Central memory CD4-positive, alpha-beta T cell (primary cell): ENCODE measurements at places on chromosomes 1 and 21.

DNA sequence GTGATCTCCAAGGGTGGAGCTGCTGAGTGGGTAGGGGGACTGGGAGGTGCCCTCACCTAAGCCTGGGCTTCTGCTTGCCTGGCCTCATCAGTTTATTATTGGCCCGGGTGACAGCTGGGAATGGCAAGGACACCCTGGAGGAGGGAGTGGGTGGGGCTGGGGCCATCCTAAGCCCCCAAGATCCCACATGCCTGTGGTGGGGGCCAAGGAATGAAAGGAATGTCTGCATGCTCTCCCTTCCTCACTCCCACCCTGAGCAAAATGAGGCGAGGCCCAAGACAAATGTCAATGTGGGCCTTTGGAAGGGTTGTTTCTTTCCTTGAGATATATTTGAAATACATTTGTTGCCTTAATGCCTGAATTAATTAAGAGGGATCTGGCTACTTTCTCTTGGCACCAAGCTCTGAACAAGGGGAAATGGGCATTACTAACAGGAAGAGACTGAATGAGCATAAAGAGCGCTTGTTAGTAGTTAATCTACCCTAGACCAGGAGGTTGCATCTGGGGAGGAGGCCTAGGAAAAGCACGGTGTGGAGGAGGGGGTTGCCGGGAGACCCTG lies 19.7 kb upstream of the CHI3L1 start:
- DNase-seq, result no peak

DNA sequence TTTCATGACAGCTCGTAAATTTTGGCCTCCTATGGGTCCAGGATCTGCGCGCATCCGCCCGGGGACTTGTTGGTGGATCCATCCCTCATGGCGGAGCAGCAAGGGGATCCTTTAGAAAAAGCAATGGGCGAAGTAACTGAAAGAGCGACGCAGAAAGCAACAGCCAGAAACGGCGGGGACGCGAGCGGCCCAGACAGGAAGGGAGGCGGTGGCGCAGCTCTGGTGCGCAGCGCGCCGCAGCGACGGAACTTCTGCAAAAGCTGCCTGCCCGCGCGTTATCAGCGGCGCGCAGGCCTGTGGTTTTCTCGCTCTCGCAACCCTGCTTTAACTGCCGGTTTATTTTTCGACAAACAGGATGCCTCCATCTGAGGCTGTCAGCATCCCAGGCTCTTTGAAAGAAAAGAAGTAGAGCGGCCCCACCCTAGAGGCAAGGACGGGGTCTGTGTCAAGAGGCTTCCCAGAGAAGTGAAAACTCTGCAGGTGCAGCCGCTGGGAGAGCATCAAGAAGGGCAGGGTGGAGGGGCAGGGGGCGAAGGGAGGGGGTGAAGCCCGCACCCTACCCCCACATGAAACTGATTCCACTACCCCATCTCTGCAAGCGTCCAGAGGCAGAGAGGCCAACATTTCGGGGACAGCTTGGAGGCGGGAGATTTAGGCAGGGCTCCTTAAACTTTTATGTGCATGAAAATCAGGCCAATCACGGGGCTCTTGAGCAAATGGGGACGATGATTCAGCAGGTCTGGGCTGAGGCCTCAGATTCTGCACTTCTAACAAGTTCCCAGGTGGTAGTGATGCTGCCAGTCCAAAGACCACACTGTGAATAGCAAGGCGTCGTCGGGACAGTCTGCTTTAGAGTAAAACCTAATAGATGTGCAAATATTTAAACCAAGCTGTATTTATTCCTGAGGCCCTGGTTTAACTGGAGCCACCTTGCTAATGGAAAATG lies 22.2 kb downstream of the RUNX1 start:
- DNase-seq, result peak; percentile 92

GRCh38 chr1:199161766-199162303 lies 523.0 kb downstream of the PTPRC start:
- no peak for DNase-seq

DNA sequence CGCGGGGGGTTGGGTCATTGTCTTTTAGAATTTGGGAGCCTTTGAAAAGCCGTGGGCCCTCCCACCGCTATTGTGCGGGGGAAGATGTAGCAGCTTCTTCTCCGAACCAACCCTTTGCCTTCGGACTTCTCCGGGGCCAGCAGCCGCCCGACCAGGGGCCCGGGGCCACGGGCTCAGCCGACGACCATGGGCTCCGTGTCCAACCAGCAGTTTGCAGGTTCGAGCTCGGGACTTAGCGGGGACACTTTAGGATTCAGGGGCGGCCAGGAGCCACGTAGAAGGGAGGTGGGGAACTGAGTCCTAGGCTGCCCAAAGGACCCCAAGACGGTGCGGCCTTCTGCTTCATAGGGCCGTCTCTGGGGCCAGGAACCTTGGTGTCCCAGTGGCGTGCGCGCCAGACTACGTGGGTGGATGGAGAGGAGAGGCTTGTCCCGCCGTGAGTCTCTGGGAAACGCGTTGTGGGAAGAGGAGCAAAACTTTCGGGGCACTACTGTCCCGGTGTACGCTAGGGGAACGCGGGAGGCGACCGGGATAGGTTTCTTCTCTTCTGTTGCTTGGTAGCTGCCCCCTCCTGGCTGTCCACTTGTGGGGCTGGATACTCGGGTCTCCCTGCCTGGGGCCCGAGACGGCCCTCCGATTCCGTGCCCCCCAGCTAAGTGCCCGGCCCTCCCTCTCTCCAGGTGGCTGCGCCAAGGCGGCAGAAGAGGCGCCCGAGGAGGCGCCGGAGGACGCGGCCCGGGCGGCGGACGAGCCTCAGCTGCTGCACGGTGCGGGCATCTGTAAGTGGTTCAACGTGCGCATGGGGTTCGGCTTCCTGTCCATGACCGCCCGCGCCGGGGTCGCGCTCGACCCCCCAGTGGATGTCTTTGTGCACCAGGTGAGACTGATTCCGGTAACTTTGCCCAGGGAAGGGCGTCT lies at the start of gene LIN28A:
TSS of gene LIN28A (plus strand) at position 112 of the 918 bp plus-strand sequence. CDS start at position 187, 75 bp downstream.
- DNase-seq, result no peak

- DNase-seq, result no peak
Measured at GRCh38 chr1:171488190-171488929, 3.0 kb downstream of the PRRC2C start.

DNA sequence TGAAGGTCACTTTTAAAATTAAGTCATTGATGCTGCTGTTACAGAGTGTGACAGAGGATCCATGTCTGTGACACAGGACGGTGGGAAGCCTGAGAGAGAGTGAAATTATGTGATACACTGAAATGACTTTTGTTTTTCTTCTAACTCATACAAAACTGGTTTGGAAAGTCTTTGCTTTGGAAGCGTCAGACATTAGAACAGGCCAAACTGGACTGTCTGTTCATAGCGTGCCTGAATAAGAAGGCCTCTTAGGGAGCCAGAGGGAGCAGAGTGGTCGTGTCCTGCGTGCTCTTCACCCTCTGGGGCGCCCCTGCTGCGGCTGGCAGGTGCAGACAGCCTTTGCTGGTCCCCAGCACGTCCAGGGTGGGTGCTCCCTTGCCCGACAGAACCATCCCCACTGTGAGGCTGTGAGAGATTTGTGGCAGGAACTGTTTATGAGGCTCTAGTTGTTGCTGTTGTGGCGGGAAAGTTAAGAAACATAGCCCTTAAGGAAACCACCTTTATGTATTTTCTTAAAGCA lies 19.7 kb upstream of the PGD start:
- no peak for DNase-seq

DNA sequence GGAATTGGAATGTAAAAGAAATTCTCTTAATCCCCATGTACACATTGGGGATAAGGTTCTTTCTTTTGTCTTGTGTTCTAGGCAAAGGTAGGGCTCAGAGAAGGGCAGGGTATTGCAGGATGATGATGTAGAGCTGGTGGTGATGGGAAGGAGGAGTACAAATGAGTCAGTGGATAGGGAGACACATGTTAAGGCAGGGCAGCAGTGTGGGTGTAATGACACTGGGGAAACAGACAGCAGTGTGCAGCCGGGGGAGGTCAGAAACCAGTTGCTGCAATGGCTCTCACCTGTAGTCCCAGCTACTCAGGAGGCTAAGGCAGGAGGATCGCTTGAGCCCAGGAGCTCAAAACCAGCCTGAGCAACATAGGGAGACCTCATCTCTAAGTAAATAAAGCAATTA lies 5.1 kb downstream of the NLRP3 start:
- no peak for DNase-seq

GRCh38 chr1:66503841-66504470 lies 30.0 kb upstream of the SGIP1 start:
- peak; percentile 0 for DNase-seq

DNA sequence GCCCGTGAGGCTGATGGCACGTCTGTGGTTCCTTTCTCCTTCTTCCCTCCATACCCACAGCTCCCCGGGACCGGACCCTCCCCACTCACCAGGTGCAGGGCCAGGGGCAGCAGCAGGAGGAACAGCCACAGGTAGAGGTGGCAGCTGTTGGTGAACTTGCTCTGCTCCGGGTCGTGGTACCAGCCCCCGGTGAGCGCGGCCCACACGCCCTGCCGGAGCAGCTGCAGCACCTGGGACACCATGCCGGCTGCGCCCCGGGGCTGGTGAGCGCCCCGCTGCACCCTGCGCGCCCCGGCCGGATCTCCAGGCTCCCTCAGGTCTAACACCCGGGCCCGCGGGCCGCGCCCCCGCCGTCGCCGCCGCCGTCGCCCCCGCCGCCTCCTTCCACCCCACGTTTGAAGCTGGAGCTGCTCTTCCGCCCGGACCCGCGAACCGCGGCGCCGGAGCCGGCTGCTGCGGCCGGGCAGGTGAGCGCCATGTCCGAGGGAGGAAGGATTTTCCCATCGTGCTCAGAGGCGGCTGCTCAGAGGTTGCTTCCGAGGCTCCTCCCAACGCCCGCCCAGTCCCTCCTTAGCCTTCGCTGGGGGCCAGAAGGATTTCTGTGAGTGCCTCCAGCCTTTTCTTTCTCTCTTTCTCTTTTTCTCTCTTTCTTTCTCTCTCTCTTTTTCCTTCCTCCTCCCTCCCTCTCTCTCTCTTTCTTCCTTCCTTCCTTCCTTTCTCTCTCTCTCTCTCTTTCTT lies at the start of gene PCNX2:
TSS of gene PCNX2 (minus strand) at position 489 of the 738 bp plus-strand sequence. CDS start at position 242, 247 bp downstream.
- DNase-seq, result peak; percentile 63

DNA sequence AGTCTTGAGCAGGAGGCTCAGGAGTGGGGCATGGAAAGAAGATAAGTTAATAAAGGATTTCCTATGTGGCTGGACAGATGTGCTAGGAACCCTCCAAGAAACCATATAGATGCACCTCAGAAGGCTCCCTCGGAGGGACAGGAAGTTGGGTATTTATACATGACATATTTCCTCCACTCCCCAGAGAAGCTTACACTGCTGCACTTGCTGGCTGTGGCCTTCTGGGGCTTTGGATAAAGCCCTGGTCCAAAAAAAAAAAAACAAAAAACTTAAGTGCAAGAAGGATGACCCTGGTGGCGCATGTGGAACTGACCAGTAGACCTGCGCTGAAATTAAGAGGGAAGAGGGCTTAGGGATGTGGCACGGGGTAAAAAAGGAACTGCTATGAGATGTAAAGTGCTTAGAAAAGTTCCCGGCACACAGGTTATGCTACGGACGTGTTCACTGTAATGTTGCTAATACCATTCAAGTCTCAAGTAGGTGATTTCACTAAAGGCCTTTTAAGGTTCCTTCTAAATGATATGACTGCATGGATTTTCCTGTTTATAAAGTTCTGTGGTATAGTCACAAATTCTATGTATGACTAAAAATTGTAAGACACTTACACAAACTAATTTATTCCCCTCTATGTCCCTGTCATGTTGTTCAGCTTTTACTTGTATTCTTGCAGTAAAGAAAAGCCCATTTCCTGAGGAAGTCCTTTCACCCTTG lies 253.6 kb downstream of the HMCN1 start:
- no peak for DNase-seq

GRCh38 chr1:163084330-163084729 lies 15.2 kb downstream of the RGS4 start:
- no peak for DNase-seq

- DNase-seq, result no peak
Measured at GRCh38 chr21:28938726-28939125, 54.0 kb downstream of the LTN1 start.

DNA sequence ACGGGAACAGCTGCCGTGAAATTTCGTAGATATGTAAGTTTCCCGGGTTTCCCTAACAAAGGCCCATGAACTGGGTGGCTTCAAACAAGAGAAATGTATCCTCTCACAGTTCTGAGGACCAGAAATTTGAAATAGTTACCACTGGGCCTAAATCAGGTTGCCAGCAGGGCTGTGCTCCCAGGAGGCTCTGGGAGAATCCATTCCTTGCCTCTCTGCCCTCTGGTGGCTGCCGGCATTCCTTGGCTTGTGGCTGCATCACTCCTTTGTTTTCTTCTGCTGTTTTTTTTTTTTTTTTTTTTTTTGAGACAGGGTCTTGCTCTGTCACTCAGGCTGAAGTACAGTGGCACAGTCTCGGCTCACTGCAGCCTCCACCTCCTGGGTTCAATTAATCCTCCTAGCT lies 23.7 kb downstream of the UMODL1 start:
- DNase-seq, result no peak

GRCh38 chr21:42581993-42582786 lies 68.5 kb downstream of the SLC37A1 start:
- no peak for DNase-seq

DNA sequence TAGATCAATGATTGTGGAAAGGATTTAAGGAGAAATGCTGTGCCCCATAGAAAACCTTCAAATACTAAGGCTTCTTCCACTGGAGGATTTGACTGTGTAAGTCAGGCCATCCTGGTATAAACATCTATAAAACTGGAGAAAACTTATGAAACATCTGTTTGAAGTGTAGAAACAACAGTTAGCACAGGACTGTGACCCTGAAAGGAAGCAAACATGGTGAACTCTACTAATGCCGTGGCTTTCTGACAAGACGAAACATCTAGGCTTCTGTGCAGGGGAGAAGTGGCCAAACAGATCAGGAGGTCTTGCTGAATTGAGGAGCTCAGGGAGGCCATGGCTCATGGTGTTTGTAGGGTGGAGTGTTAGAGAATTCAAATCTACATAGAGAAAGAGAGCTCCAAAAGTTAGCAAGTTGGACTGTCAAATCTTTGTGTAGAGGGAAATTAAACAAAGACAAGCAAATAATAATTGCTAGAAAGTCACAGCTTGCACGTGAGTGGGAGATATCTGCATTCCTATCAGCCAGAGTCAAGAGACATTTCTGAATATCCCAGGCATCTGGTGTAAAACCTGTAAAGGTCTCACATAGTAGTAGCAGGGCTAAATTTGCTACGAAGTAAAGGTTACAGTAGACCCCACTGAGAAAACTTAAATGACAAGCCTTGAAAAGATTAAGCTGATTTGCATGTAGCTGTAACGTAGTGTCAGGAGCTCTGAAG lies 566.8 kb upstream of the B3GALT2 start:
- no peak for DNase-seq

- no peak for DNase-seq
Measured at GRCh38 chr21:34074283-34075090, 1.1 kb downstream of the MRPS6 start.

DNA sequence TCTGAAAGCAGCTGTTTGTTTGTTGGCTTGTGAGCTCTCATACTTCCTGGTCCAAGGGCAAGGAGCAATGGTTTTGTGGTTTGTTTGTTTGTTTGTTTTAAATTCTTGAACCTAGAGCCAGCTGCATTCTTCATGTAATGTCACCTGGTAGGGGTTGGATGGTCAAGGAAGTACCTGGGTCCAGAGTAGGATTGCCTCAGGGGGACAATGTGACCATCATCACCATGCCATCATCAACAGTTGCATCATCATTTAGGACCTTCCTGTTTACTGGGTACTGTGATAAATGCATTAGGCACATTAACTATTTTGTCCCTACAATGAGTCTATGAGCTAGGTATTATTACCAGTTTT lies 14.7 kb upstream of the MYOG start:
- no peak for DNase-seq
